Ureter (tissue), 1 donor: ENCODE measurements at places on chromosomes 7 and 10. TPM values are rescaled to one million over a fixed set of nuclear protein-coding genes. Genes with fewer than 3 reads are reported as not detected.

The MRPS17 gene
- 13.1 TPM for total RNA-seq

The TUBAL3 gene
- total RNA-seq, result not detected

The MYL10 gene
- not detected for total RNA-seq

DNA sequence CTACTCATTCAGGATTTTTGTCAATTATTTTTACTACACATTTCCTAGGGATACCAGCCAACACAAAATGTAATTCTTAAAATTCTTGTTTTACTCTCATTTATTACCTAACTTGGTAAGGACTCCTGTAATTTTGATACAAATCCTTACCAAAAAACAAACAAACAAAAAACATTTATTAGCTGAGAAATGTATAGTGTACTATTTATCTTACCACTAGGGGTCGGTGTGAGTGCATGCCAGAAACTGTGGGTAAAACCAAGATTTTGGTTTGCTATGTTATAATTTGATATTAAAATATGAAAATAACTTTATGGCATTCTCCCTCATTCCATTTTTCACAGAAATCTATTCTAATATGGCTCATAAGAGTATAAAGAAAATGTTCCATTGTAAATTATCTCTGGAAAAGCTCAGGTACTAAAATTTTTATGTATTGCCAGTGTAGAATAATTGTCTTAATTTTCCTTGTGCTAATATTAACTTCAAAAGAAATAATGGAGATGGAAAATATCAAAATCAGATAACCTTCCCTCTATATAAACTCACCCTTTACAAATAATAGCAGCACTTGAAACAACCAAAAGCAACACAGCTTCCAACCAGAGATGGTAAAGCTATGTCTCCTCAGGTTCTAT, 290.8 kb upstream of the PCDH15 start:
- no peak for DNase-seq

The PHKG1 gene
- total RNA-seq, result 3.1 TPM

- no peak for DNase-seq
These were observed 108.9 kb upstream of the ASAH2 start for GRCh38 chr10:50360077-50360850.

The PDK4 gene
- 27.8 TPM for total RNA-seq

DNA sequence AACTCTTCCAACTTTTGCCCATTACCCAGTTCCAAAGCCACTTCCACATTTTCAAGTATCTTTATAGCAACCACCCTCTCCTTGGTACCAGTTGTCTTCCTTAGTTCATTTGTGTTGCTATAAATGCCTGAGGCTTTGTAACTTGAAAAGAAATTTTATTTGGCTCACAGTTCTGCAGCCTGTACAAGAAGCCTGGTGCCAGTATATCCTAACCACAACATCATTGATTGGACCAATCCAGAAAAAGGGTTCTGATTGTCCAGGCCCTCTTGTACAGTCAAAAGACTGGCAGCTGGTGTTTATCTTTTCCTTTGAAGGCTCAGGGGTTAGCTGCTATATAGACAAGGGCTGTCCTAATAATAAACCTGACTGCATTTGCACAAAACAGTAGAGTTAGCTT, 21.1 kb upstream of the ABCC2 start:
- no peak for DNase-seq

The CHN2 gene
- total RNA-seq, result 34.2 TPM

- DNase-seq, result no peak
These were observed 142.8 kb downstream of the CXCL12 start for GRCh38 chr10:44242091-44242490.

The MKI67 gene
- 2.6 TPM for total RNA-seq

The FEZF1 gene
- not detected for total RNA-seq

GRCh38 chr7:132558815-132559214, 17.5 kb downstream of the PLXNA4 start:
- no peak for DNase-seq

The DNAH11 gene
- 0.94 TPM for total RNA-seq

The UNCX gene
- total RNA-seq, result not detected

DNA sequence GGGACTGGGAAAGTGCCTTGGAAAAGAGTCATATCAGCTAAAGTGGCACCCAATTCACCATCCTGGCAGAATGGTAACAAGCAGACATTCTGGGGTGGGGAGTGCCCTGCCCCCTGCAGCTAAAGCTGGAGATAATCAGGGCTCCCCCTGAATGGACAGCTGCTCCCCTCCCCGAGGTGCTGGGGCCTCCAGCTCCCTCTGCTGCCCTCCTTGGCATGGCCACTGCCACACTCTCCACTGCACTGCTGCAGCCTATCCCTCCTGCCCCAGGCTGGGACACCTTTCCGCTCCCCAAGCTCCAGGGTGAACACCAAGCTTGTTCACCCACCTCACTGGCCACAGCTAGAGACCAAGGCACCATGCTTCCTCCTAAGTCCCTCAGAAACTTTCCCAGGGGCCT, 9.8 kb upstream of the PARD3 start:
- no peak for DNase-seq

- DNase-seq, result peak; percentile 72
These were observed 58.6 kb downstream of the ZMIZ1 start for GRCh38 chr10:79127151-79127961.

GRCh38 chr10:60611291-60611747, 167.0 kb upstream of the CDK1 start:
- no peak for DNase-seq

- no peak for DNase-seq
These were observed 34.8 kb downstream of the CUBN start for GRCh38 chr10:17094844-17095243.

DNA sequence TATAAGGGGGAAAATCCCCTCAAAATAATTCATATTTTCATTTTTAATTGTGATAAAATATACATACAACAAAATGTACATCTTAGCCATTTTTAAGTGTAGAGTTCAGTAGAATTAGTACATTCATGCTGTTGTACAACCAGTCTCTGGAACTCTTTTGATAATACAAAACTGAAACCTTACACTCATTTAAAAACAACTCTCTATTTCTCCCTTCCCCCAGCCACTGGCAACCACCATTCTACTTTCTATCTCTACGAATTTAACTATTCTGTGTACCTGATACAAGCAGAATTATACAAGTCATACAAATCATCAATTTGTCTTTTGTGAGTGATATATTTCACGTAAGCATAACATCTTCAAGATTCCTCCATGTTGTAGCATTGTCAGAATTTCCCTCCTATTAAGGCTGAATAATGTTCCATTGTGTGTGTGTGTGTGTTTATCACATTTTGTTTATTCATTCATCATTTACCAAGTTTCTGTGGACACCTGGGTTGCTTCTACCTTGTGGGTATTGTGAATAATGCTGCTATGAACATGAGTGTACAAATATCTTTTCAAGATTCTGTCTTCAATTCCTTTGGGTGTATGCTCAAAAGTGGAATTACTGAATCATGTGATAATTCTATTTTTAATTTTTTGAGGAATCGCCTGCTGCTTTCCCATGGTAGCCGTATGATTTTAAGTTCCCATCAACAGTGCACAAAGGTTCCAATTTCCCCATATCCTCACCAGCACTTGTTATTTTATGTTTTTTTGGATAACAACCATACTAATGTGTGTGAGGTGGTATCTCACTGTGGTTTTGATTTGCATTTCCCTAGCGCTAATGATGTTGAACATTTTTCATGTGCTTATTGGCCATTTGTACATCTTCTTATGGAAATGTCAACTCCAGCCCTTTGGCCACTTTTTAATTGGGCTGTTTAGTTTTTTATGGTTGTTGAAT, 4.7 kb upstream of the EBLN1 start:
- no peak for DNase-seq

DNA sequence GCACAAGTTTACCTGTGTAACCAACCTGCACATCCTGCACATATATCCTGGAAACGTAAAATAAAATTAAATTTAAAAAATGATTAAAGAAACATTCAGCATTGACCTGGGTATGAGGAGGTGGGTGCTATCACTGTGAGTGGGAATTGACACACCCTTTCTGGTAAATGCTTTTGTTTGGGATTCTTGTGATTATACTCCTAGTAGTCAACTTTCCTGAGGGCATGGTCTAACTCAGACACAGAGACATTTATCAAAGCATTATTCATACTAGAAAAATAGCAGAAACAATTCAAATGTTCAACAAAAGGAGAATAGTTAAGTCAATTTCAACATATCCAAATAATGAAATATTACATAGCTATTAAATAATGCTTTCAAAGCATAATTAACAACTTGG, 44.2 kb downstream of the CNNM2 start:
- DNase-seq, result no peak

- no peak for DNase-seq
These were observed 142.3 kb downstream of the VPS50 start for GRCh38 chr7:93374345-93374940.

- no peak for DNase-seq
These were observed 26.2 kb upstream of the LIMK1 start for GRCh38 chr7:74057216-74057925.

The COPG2 gene
- total RNA-seq, result 46.1 TPM

- DNase-seq, result no peak
These were observed 50.3 kb downstream of the SRRM3 start for GRCh38 chr7:76252021-76252420.

- no peak for DNase-seq
These were observed 574 bp downstream of the MARCHF5 start for GRCh38 chr10:92291616-92291865.

The ZYX gene
- 169 TPM for total RNA-seq

DNA sequence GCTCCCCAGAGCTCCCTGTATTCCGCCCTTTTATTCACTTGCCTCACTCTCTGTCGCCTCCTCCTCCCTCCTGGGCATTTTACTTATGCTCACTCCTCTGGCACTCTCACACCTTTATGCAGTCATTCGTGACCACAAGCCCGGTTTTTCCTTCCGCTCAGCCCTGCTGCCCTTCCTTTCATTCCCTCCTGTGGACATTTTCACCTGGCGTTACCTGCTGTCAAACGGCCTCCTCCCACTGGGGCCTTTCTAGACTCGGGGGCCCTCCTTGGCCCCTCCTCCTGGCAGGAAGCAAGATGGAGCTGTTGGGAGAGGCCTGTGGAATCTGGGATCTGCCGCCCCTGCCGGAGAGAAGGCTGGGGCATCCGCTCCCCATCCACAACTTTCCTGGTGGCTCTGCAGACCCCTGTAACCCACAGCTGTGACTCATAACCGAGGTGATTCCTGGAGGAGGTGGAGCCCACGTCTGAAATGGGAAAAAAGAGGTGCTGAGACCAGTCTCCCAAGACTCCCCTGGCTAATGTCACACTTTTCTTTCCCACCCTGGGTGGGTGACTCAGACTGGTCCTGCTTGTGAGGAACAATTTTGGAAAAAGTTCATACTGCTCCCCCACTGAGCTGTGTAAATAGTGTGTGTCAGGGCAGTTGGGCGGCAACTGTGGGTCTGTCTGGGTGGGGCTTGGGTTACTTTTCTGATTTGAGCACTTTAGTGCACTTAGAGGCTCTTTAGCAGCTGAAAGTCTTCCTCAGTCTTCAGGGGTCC, 1.2 kb downstream of the VCL start:
- peak; percentile 75 for DNase-seq

The MKLN1 gene
- total RNA-seq, result 99.6 TPM

DNA sequence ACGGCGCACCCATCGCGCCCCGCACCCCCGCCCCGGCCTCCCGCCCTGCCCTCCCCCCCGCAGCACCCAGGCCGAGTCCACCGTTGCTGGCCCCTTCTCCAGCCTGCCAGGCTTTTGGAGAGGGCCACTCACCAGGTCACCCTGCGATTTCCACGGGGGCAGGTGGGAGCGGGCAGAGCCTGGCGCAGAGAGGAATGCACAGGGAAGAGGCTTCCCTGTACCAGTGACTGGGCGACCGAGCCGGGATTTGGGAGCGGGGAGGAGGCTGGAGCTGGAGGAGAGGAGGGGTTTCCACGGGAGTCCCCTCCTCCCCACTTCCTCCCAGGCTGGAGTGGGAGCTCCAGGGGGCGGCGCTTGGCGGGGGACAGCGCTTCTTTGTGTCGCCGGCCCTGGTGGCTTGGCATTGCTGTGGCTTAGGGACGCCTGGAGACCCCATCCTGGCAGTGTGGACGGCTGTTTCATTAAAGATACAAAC, 19.3 kb downstream of the TCAF1 start:
- peak; percentile 66 for DNase-seq
